ENCODE measurements at places on chromosomes 16 and 17.

- no peak for DNase-seq
Measured at GRCh38 chr17:68326681-68327080, 35.4 kb downstream of the ARSG start.

GRCh38 chr17:79646721-79647455 is 36.0 kb upstream of the RBFOX3 start:
- DNase-seq: no peak

GRCh38 chr17:35808240-35808961 is 883 bp upstream of the TAF15 start:
- DNase-seq: no peak

- no peak for DNase-seq
Measured at GRCh38 chr17:73503560-73503959, 140.7 kb downstream of the SDK2 start.

GRCh38 chr17:47367257-47367656 is 43.5 kb downstream of the EFCAB13 start:
- DNase-seq: no peak

DNA sequence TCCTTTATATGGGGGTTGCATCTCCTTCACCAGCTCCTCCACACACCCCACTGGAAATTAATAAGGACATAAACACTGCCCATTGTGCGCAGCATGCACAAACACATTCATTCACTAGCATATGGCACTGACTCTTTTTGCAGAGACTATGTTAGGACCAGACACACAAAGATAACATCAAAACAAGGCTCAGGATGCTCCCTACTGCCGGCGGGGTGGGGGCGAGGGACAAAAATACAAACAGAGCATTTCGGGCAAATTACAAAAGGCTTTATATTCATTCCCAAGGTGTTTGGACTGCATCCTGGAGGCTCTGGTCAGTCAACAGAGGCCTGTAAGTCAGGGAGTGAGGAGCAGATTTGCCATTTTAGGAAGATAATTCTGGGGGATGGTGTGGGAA is 299.7 kb downstream of the SLC39A11 start:
- no peak for DNase-seq

DNA sequence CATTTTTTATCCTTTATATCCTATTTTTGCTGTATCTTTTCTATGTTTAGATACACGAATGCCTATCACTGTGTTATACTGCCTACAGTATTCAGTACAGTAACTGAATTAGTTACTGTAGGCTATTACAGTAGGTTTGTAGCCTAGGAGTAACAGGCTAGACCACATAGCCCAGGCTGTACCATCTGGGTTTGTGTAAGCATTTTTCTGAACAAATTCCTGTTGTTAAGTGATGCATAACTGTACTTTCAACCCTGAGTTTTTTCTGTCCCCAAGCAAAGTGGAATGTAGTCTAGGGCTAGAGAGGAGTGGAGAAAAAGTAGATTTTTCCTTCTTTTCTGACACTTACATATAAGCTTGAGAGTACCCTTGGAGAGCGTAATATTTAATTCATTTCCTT is 282.1 kb downstream of the HS3ST3B1 start:
- no peak for DNase-seq

DNA sequence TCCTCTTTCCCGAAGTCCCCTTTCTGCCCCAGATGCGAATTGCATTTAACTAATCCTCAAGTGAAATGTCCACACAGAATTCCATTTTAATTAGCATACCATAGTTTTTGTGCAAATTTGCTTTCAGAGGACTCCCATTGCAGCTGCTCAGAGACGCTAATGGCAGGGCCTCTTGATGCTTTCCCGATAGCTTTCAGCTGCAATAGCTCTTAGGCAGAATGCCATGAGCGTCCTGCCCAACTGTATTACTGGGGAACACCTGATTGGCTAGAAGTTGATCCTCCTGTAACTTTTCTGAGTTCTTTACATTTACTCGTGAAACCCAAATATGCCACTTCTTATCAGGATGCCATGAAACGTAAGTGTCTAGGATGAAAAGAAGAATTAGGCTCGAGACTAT is 203.0 kb downstream of the UTP18 start:
- DNase-seq: no peak
